ENCODE measurements at places on chromosomes 7 and 10.
A peak's percentile ranks its signal among the peaks of the same experiment; 100 is the strongest.

DNA sequence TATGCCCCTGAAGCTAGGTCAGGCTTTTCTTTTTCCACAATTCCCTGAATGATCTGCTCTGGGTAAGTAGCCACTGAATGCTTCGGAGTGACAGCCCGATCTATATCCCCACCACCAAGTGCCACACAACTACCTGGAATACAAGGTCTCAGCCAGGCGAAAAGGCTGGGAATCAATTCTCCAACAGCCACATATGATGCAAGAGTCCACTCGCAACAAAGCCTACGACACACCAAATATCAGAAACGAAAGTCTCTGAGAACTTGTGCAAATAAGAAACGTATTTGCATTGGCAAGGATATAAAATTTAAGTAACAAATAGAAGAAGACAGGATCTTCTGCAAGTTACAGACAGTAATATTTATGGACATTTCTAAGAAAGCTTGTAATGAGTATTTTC lies 5.7 kb downstream of the HIPK2 start:
- no peak for DNase-seq

DNA sequence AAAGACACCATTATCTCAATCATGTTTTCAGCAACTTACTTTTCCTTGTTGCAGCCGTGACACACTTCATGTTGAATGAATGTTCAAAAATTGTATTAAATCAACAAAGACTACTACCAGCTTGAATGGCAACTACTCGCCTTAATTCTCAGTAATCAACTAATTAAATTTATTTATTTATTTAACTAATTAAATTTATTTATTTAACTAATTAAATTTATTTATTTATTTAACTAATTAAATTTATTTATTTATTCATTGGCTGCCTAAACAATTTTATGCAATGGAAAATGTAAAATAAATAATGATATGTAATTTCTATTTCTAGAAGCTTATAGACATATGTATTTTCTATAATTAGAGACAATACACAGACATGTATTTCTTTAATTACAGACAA lies 435.4 kb downstream of the GPAM start:
- no peak for DNase-seq

- no peak for DNase-seq
These were observed 23.5 kb downstream of the CREB5 start for GRCh38 chr7:28435732-28436378.

DNA sequence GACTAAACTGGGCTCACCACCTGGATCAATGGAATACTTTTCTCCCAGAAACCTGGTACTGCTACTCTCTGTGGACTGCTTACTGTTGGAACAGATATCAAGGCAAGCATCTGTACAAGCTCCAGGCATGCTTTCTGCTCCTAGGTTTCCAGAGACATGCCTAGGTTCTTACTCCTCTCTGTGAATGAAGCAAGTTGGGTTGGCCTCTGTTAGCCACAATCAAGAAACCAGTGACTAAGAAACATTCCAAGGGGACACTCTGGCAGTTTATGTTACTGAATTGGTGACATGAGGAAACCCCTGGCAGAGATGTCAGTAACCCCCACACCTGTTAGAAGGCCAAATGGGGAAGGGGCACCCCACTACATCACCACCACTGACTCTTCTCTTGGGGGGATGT lies 121.9 kb downstream of the GFRA1 start:
- no peak for DNase-seq

- DNase-seq: peak; percentile 92
These were observed 20.5 kb upstream of the INPP5A start for GRCh38 chr10:132516771-132517725.

- DNase-seq: no peak
These were observed 99.0 kb downstream of the AOAH start for GRCh38 chr7:36625247-36625646.

DNA sequence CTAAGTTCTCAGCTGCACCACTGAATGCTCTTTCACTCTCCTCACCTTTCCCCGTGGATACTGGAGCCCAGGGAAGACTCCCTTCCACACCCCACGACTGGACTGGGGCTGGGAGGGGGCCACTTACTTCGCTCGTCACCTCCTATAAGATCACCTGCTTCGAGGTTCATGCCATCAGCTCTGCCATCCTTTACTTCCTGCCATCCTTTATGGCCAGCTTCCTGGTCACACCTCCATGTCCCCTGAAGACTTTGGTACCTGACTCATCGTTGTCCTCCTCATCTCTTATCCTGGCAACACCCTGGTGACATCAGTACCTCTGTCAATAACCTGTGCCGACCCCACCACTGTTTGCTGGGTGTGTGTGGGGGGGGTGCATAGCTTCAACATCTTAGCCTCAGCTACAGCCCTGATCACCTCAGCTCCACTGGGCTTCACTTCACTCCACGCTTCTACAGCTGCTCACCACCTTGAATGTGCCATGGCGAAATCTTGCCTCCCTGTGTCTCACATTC lies 8.7 kb upstream of the VDAC2 start:
- no peak for DNase-seq

DNA sequence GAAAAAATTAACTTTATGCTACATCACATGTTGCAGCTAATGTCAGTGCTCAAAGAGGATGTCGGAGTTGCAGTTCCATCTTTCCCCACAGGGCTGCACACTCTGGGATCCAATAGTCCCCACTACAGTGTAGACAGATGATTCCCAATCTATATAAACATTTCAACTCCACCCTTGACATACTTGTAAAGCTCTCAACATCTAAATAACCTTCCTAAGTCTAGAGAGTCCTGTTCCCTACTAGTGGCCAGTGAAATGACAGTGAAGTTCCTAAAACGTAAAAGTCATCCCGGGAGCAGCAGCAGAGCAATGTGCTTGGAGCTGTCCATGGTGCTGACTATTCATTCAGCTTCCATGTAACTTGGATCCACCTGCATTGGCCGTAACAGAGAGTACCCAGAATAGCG lies 145.1 kb downstream of the GRM8 start:
- peak; percentile 39 for DNase-seq

- no peak for DNase-seq
These were observed 1224.2 kb upstream of the SORCS1 start for GRCh38 chr10:108388706-108389105.

DNA sequence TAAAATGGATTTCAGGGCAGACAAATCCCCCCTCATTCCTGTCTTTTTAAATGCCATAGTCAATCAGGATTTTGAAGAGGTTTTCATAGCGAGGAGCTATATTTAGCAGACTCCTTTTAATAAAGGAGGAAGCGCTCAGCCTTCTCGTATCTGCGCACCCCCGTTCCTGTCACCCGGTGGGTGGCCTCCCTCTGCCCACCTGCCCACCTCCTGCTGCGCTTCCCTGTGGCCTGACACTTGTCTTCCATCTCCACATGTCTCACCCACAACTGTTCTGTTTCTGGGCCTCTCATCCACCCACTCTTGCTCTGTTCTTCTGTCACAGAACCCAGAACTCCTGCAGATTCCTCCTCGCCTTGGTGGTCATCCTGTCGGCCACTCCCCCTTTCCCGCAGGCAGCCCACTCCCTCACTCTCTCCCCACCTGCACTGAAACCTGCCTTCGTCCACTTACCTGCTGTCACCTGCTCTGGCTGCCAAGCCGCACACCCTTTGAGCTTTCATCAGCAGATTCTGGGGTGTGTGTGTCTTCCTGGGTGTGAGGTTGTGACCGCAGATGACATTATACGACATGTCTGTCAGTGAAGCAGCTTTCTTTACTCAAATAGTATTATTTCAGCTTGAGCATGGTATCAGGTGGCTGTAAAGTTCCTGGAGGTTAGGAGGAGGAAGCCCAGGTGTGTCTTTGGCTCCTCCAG lies 163.5 kb upstream of the AGK start:
- no peak for DNase-seq

DNA sequence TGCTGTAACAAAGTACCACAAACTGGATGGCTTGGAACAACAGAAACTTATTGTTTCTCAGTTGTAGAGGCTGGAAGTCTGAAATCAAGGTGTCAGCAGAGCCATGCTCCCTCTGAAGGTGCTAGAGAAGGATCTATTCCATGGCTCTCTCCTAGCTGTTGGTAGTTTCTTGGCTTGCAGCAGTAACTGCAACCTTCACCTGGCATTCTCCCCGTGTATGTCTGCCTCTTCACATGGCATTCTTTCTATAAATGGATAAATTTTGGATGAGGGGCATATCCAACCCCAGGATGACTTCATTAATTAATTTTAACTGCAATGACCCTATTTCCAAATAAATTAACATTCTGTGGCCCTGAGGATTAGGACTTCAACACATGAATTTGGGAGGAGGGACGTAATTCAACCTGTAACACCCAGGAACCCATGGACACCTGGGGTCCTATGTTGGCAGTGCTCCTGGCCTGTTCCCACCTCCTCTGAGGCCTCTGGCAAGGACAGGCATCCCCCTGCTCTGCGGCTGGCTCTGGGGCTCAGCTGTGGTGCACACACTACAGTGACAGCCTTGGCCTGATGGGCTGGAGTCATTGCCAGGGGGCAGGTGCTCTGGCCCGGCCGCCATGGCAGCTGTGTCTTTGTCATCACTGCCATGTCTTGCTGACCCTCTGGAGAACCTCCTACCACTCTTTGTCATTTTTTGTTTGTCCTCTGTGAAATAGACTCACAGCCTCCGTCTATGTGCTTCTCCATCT lies 30.8 kb downstream of the LSMEM1 start:
- no peak for DNase-seq

- no peak for DNase-seq
These were observed 726.7 kb upstream of the GALNT17 start for GRCh38 chr7:70405241-70405640.

DNA sequence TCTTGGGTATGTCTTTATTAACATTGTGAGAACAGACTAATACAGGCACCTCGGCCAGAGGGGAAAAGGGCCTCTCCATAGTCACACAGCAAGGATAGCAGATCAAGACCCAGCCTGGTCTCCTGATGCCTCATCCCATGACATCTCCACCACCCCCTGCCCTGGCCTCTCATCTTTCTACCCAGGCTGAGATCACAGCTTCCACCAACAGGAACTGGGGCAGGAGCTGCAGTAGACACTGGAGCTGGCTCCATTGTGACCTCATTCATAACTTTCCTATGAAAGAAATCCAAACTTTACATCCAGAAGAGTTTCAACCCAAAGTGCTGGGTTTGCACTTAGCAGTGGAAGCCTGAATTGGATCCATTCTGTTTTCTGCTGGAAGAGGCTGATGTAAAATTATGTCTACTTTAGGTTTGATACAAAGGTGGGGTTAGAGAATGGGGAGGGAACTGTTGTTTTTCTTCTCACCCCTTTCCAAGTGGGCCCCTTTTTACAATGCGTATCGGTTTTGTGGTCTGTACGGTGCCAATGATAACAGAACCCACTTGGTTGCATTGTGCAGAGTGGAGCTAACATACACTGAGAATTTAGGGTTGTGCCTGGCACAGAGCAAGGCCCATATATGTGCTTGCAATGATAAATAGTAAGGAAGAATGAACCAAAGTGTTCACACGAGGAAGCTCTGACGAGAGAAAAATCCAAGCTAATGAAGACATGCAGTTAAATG lies 28.6 kb upstream of the INSIG1 start:
- no peak for DNase-seq

GRCh38 chr10:74743401-74743800 lies 83.0 kb upstream of the KAT6B start:
- no peak for DNase-seq

DNA sequence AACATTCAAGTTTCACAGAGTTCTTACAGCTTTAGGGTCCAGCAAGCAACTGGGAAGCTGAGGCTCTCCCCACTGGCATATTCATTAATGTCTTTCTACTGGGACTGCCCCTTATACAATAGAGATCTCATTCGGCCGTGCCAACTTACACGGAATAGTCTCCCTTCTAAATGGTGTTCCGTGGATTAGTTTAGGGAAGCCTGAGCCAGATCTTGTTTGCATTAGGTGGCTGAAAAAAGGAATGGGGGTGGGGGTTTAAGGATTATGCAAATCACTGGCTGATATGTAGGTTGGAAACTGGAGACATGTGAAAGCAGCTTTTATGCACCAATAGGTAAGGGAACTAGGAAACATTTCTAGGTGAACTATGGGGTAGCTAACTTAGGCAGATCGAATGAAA lies 218.3 kb downstream of the TRIL start:
- no peak for DNase-seq

- no peak for DNase-seq
These were observed 3.6 kb upstream of the EPHB6 start for GRCh38 chr7:142851269-142851668.

DNA sequence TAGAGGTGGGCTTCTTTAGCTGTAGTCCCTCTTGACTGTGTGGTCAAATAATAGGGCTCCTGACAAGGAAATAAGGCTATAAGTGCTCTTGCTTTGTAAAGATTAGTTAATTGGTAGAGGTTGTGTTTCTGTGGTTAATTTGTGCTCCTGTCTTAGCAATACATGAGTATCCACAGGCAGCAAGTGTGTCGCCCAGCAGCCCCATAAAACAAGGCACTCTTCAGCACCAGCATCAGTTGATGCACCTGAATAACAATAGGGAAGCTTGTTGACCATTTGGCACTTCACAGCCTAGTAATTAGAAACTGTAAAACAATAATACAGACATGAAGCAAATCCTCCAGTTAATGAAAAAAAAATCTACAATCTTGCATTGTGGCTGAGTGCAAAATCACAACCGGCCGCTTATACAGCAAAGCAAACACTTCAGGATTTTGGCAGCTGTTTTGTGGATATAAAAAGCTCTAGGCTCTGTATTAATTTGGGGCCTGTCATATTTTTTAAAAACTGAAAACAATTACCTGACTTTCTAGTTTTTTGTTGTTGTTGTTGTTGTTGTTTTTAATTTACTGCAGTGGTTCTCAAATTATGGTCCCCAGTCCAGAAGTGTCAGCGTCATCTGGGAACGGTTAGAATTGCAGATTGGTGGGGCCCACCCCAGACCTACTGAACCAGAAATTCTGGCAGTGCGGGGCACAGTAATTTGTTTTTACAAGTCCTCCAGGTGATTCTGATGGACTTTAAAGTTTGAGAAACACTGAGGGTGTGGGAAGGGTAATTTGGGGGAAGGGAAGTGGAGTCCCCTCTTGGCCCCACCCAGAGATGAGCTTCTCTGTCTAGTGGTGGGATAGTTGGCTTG lies 56.8 kb downstream of the AUTS2 start:
- DNase-seq: no peak

GRCh38 chr10:109957092-109957797 lies 33.9 kb upstream of the XPNPEP1 start:
- no peak for DNase-seq

DNA sequence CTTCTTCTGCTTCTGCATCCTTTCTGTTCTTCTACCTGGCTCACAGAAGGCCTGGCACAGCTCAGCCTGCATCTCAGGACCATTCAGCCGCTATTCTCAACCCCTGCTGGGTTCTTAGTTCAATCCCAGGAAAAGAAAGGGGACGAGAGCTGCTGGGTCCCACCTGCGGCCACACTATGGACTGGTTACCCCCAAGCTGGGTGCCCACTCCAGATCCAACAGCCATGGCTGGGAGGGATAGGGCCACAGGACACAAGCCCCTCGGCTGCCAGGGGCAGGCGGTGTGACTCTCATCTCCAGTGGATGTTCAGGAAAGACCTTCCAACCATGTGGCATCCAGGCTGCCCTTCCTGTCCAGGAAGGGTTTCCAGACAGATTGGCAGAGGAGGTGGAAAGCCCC lies 97.6 kb upstream of the NMT2 start:
- DNase-seq: no peak

GRCh38 chr7:38855386-38855785 lies 53.6 kb downstream of the VPS41 start:
- no peak for DNase-seq

All from brain microvascular endothelial cell (primary cell).